ENCODE measurements at places on chromosomes 2 and 18. TPM values are rescaled to one million over a fixed set of nuclear protein-coding genes. Genes with fewer than 3 reads are reported as not detected.

UGT1A4 gene
- total RNA-seq = 0.12 TPM

IL36RN gene
- total RNA-seq = not detected

GPR45 gene
- total RNA-seq = 0.30 TPM

TTR gene
- total RNA-seq = 1.2 TPM

OR6B2 gene
- not detected for total RNA-seq

CCDC74A gene
- 13.6 TPM for total RNA-seq

TPGS2 gene
- total RNA-seq = 93.3 TPM
